ENCODE measurements at places on chromosomes 4 and X. TPM values are rescaled to one million over a fixed set of nuclear protein-coding genes. Genes with fewer than 3 reads are reported as not detected.

GRCh38 chr4:184599492-184600135 lies 49.6 kb downstream of the CASP3 start:
- no peak for DNase-seq

DNA sequence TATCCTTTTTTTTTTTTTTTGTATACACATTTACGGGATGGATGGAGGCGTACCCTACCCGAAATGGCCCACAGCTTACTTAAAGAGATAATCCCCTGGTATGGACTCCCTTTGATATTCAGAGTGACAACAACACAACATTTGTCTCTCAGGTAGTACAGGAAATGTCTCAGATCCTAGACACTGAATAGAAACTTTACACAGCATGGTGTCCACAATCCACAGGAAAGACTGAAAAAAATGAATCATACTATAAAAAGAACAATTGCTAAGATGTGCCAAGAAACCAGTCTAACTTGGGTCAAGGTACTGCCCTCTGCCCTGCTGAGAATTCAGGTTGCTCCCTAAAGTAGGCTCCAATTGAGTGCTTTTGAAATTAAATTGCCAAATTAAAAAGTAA lies 100.8 kb upstream of the LANCL3 start:
- DNase-seq: no peak

GRCh38 chrX:151176231-151176750 lies at the start of gene GPR50:
Gene GPR50 (plus strand): TSS chrX:151176584. CDS start chrX:151176722, 138 bp downstream.
- DNase-seq: no peak

DNA sequence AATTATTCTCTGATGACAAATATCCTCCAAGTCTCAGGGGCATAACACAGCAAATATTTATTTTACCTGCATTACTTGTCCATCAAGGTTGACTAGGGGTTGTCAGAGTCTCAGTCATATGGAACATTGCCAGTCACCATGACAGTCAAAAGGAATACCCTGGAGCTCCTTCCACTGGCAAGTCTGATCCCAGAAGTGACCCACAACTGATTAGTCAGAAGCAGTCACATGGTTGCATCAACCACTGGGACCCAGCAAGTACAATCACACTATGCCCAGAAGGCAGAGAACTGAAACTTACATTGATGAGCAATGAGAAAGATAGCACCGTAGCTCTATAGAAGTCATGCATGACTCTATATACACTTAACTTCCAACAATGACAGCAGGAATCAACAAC lies 41.9 kb upstream of the SOD3 start:
- DNase-seq: no peak

GRCh38 chr4:22678940-22679854 lies 13.5 kb upstream of the GBA3 start:
- no peak for DNase-seq

DNA sequence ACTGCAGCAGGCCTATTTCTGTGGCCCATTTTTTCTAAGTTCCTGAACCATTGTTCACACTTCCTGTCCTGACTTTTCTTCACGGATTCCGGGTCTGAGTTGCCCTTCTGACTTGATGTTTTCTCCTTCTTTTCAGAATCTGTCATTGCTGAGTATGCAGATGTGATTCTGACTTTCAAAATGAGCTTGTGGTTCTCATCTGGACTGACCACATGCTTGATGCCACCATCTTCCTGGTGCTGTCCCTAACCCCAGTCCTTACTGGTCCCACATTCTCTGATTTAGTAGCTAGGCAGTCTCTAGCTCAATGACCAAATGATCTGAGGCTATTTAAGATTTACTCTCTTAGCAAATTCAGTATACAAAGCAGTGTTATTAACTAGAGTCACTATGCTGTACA lies 822.3 kb upstream of the TENM3 start:
- no peak for DNase-seq

- no peak for DNase-seq
Measured at GRCh38 chrX:45758319-45758718, 557.6 kb upstream of the DIPK2B start.

DNA sequence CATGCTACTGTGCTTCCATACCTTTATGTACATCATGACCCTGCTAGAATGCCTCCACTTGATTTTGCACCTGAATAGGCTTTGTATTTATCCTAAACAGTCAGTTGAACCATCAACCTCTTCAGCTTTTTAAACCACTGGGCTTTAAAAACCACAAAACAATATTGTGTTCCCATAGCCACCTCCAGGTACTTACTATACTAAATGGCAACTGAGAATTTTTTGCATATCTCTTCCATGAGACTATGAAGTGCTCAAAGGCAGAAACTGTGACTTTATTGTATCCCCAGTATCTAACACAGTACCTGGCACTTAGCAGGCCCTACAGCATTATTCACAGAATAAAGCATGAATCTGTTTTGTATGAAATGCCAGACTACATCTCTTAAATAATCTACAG lies 39.7 kb downstream of the ANAPC10 start:
- no peak for DNase-seq

- DNase-seq: peak; percentile 55
Measured at GRCh38 chr4:124631760-124632159, 80.8 kb downstream of the ANKRD50 start.

DNA sequence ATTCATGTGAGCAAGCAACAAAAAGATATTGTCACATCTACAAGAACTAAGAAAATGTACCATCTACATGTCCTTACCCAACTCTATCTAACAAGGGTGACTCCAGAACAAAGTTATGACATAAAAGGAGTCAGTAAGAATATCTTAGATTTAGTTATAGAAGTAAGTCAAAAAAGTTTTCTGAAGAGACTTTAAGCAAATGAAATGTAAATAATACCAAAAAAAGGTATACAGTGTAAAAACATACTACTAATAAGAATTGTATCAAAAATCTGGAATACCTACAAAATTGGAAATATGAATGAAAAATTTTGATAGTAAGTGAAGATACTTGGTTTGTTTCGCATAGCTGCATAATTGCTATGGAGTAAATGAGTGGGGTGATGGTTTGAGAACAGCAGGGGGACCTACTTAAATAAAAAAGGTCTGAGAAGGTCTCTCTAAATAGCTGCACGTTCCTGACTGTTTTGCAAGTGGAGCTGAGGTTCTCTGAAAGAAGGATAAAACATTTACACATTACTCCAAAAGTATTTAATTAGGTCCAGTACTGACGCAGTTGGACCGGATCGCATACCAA lies 51.0 kb upstream of the ENPP6 start:
- DNase-seq: no peak

DNA sequence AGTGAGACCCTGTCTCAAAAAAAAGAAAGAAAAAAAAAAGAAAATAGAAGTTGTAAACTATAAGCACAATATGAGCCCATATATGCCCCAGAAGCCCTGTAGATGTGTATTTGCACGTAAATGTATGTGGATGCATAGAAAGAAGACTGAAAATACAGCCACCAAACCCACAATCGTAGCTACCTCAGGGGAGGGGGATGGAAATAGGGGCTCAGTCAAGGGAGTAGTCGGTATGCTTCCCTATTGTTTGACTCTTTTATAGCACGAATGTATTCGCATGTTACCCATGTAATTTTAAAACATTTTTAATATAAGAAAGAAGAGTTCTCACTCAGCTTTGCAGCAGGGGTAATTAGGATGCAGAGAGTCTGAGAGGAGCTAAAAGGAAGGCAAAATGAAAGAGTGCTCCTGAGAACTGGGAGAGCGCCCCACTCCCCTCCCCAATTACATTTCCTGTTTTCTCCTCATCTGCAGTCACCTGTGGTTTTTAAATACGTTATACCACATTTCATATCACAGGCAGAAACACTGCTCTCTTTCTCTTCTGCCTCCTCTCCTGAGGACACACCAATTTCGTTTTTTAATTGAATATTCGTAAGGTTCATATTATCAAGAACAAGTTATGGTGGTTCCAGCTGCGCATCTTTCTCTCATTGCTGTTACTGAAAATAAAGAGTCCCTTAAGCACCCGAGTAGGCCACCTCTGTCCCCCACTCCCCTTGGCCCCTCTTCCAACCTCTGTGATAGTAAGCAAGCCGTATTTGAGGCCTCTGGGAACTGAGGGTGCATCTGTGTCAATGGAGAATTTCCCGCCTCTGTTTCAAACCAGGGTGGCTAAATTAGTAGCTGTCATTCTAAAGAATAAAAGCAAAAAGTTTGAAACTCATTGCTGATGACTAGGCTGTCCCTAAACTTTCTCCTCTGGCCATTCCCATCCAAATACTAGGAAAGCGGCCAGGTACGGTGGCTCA lies 10.7 kb downstream of the SEPTIN6 start:
- DNase-seq: no peak

GRCh38 chrX:11254417-11255109 lies 38.6 kb upstream of the AMELX start:
- no peak for DNase-seq

DNA sequence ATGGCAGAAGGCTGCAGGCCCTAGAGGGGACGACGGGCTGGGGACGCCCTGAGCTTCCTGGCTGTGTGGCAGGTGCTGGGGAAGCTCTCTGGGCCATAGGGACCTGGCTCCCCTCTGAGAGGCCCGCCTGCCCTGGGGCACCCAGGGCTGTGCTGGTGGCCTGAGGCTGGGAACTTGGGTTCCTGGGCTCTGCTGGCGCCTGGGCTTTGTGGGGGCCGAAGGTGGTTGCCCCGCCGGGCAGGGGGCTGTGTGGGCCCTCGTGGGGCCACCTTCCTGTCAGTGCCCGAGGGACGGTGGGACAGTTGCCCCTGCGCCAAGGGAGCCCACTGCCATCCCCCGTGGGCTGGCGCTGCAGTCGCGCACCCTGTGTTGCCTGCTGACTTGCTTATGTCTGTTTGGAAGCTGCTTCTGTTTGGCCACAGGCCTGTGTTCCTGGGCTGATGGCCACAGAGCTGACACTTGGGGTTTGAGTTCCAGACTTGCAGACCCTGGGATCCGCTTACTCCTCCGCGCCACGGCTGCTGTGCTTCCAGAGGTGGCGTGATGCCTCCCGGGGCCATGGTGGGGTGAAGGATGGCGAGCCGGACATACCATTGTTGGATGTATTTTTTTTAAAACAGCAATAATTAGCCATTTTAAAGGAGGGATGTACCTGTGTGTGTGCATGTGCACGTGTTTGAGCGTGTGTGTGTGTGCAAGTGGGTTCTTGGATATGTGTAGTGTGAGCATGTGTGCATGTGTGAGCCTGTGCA lies 8.5 kb downstream of the NAT8L start:
- DNase-seq: no peak

DNA sequence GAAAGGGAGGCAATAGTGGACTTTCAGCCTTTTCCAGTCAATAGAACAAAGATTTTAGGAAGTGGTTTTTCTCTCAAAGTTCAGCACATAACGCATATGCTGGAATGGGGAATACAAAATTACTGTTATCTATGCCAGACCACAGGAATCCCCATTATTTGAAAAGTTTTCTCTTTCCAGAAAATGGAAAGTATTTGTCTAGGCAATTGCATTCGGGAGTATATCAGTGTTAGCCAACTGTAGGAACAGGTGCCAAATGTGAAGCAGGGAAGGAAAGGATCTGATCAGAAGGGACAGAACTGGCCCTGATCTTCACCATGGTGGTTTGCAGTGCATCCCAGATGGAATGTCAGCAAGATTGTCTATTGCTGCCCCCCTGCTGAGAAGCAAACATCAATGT lies 213.6 kb downstream of the CPE start:
- DNase-seq: no peak

- DNase-seq: no peak
Measured at GRCh38 chr4:87392183-87392582, 1.2 kb upstream of the HSD17B11 start.

- no peak for DNase-seq
Measured at GRCh38 chrX:71536285-71536684, 3.4 kb downstream of the OGT start.

DNA sequence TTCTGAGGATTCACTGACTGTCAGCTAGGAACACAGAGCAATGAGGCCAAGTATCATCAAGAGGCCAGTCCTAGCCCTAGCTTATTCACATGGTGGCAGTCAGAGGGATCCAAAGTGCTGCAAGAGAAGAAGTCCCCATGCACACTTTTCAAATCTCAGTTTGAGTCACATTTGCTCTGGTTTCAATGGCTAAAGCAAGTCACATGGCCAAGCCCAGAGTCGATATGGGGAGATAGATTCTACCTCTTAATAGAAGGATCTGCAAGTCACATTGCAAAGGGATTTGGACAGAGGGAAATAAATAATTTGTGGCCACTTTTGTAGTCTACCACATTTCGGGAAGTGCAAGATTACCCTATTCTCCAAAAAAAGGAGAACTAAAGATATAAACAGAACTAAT lies 3.7 kb upstream of the LCORL start:
- DNase-seq: no peak

DNA sequence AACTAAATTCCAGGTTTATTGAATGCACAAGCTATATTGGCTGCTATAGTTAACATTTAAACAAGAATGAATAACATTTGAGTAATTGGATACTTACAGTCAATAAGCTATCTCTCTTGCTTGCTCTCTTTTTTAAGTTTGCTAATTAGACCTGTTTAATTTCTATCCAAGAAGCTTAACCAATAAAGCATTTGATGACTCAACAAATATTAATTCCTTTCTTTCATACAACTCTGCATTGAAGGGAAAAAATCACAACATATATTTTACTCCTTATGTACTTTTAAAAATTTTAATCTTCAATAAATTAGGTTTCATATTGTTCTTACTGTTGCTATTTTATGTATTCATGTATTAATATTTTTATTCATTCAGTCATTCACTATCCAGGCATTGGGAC lies 1552.6 kb upstream of the ADGRL3 start:
- no peak for DNase-seq

- no peak for DNase-seq
Measured at GRCh38 chr4:99126376-99126775, 17.7 kb downstream of the ADH4 start.

GRCh38 chrX:39613482-39613995 lies 484.2 kb downstream of the BCOR start:
- no peak for DNase-seq

DNA sequence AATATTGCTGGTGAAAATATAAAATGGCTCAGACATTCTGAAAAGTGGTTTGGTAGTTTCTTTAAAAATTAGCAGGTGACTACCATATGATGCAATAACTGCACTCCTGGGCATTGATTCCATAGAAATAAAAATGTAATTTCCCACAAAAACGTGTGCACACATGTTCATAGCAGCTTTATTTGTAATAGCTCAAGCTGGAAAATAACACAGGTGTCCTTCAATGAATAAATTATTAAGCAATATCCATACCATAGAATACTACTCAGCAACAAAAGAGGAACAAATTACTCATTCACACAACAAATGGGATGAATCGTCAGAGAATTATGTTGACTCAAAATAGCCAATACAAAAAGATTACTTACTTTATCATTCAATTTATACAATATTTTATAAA lies 893.7 kb upstream of the SLIT2 start:
- DNase-seq: no peak

GRCh38 chrX:38799995-38800580 lies 1.2 kb upstream of the MID1IP1 start:
- no peak for DNase-seq

GRCh38 chrX:110614596-110614995 lies 181.0 kb downstream of the CHRDL1 start:
- DNase-seq: no peak

GRCh38 chr4:76626686-76627465 lies 191.8 kb downstream of the SHROOM3 start:
- DNase-seq: no peak

Gene HERC3
- total RNA-seq: 46.5 TPM

Gene CXorf38
- total RNA-seq: 14.0 TPM

Gene NDST3
- 0.89 TPM for total RNA-seq

Gene CT45A10
- total RNA-seq: not detected

Gene GAB3
- 7.6 TPM for total RNA-seq

Gene FBXW7
- total RNA-seq: 85.0 TPM

Gene CT83
- not detected for total RNA-seq

Gene CSN1S1
- total RNA-seq: not detected

Gene PLRG1
- 68.3 TPM for total RNA-seq

Gene VCX3B
- not detected for total RNA-seq

Gene GAGE12H
- total RNA-seq: not detected

Gene MAGEC1
- not detected for total RNA-seq

Gene C1QTNF7
- total RNA-seq: 3.3 TPM

Gene MEPE
- not detected for total RNA-seq

Gene ANK2
- 121 TPM for total RNA-seq

Gene NXF2
- not detected for total RNA-seq

Data from sciatic nerve (tissue), 2 donors.